Dorsolateral prefrontal cortex (tissue), 122 donors: ENCODE measurements at places on chromosomes 1 and 21.
A peak's percentile ranks its signal among the peaks of the same experiment; 100 is the strongest.

DNA sequence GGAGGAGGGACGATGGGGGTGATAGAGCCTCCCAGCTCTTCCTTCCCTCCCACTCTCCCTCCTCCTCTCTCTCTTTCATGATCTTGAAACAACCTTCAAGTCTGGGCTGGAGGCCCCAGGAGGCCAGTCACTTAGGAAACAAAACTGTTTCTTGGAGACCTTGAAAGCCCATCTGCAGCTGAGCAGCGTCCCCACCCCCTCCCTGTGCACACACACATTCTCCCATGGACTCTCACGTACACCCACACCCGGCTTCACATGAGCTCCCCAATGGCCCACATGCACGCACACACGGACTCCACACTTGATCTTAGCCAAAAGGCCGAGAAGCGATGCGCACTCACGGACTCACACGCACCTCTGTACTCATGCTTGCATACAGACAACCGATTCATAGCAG lies 3.2 kb upstream of the ATP1A2 start:
- DNase-seq: no peak

GRCh38 chr1:203173011-203173555 lies 2.5 kb downstream of the MYBPH start:
- no peak for DNase-seq

DNA sequence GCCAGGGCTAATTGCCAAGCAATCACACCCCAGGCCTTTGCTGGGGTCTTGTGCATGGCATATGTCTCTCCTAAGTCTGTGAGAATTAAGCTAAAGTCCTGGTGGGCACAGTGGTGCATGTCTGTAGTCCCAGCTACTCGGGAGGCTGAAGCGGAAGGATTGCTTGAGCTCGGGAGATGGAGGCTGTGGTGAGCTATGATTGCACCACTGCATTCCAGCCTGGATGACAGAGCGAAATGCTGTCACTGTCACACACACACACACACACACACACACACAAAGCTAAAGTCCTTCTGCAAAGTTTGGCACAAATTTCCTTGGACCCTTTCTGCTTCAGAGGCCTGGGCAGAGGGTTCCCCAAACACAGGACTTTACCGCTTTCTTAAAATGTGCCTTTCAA lies 31.3 kb upstream of the DNAJC11 start:
- no peak for DNase-seq

DNA sequence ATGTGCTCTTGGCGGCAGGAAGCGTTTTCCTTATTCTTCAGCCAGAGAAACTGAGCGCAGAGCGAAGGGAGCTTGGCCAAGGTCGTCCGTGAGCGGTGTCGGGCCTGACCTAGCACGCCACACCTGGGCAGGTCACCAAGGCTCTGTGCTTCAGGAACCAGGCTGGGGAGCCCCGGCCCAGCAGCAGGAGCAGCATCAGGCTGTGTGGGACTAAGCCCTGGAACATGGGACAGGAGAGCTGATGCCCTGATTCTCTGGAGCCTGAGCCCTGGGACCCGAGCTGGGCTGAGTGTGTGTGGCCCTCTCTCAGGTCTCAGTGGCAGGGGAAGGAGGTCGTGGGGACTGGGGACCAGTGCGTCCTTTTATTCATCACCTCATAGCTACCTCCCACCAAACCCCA lies 65.2 kb upstream of the ABCG1 start:
- DNase-seq: peak; percentile 25

GRCh38 chr1:12009318-12009947 lies 9.9 kb upstream of the MIIP start:
- DNase-seq: no peak

DNA sequence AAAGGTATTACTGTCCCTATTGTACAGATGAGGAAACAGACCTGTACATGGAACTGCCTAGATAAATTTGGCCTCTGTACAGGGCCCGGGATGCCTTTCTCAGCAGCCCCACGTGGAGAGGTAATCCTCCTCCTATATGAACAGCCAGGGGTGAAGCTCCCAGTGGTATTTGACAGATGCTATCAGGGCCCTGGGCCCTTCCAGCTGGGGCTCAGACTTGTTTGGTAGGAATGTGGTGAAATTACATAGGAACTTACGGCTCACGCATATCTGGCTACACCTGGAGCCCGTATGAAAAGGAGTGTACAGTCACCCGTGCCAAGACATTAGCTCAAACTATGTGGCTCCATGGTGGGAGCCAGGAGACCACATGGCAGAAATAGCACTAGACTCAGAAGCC lies 24.8 kb upstream of the TCEA3 start:
- no peak for DNase-seq

DNA sequence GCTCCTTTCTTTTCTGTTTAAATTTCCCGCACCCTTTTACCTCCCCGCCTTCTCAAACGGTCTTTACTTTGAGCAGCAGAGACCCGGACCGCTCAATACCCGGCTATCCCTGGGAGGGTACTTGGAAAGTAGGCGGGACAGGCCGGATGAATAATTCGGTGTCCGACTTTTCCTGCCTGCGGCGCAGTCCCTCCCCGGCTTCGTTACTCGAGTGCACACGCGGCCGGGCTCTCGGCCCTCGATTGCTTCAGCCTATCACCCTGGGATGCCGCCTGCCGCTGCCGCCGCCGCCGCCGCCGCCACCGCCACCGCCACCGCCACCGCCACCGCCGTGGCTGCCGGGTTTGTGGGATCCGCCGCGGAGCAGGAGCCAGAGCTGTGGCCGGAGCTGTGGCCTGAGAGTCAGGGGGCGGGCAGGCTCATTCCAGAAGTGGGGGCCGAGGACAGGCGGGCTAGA lies 382 bp upstream of the RASAL2 start:
- peak; percentile 93 for DNase-seq

DNA sequence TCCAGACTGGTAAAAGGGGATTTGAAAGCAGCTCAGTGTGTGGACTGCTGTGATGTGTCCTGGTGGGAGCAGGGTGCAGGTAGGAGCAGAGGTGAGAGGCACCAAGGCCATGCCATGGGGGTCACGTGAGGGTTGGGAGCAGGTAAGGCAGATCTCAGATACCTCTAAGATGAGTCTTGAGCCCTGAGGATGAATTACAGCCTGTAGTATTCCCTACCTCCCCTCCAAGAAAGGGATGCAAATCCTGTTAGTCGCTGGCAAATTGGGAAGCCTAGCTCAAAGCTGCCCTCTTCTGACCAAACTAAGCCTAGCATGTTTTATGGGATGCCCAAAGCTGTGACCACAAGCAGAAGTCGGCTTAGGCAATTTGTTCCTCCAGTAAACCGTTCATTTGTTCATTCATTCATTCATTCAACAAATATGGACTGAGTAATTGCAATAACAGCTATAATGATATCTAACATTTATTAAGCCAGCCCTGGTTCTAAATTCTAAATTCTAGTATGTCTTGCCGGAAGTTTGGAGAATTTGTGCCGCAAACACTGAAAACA lies 3.9 kb upstream of the NUAK2 start:
- peak; percentile 80 for DNase-seq

DNA sequence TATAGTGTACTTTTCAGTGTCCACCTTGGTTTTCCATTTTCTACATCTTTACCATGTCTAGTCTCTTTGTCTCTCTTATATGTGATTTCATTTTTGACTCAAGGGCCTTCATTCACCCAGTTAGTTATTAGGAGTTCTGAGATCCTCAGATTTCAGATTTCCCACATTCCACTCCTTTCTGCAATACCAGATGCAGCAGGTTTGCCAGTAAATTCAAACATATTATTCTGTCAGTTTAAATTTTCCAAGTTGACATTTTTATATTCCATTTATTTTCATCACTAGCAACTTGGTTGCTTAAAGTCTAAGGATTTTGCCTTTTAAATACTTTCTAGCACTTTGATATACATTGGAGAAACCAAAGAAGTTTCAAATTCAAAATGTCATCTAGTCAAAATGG lies 42.4 kb downstream of the ABL2 start:
- no peak for DNase-seq

DNA sequence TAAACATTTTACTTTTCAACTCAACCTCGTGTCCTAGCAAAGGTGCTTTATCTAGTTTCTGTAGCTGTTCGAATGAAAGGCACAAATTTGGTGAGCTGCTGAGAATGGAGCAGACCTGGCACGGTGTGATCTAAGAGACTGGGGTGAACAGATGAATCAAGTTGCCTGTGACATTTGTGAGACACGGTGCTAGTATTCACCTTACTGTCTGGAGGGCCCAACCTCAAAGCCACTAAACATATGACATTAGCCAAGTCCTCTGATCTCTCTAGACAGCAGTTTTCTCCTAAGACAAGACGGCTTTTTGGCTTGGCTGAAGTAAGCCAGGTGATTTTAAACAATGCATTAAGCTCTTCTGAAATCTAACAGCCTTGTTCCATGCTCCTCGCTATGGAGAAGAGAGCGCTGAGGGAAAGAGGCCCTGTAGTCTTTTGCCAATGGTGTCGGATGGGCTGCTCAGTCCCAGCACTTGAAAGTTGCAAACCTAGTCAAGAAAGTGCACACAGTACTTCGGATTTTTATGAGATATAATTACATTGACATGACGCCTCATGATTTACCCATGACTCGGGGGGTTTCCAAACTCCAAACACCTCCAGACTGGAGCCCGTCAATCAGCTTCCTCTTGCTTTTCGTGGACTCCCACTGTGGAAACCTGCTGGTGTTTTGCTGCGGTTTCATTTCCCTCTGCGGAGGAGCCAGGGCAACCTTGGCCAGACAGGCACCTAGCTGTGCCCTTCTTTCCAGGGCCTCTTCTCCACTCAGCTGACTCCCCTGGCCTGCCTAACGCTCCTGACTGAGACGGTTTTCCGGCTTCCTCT lies 794 bp upstream of the TOR3A start:
- no peak for DNase-seq

DNA sequence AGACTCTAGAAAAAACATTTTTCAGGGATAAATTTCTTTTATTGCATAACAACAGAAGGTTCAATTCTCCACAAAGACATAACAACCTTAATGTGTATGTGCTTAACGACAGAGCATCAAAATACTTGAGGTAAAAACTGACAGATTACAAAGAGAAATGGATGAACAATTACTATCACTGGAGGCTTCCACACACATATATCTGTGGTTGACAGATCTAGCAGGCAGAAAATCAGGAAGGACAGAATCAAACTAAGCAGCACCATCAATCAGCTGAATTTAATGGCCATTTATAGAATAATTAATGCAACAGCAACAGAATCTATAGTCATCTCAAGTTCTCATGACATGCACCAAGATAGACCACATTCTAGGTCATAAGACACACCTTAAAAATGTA lies 306.0 kb upstream of the GREM2 start:
- DNase-seq: no peak

GRCh38 chr1:55359611-55360010 lies 144.4 kb upstream of the USP24 start:
- no peak for DNase-seq

GRCh38 chr21:43325968-43326715 lies 100.8 kb downstream of the SIK1 start:
- DNase-seq: no peak

DNA sequence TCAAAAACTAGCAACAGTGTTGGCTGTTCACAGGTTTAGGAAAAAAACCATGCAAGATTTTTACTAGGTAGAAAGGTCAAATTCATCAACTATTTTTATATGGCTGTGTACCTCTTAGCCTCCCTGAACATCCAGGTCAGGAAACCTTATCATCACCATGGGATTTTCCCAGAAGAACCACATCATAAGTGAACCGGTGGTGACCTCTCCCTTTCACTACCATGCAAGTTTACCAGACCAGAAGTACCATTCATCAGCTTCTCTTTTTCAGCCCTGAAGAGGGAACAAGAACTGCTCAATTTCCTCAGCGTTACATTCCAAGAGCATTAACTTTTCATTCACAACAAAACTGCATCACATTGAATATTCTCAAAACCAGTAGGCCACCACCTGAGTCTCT lies 5.9 kb downstream of the SSBP3 start:
- no peak for DNase-seq

- DNase-seq: no peak
Observed at GRCh38 chr1:38585971-38586370, 273.6 kb downstream of the RRAGC start.

DNA sequence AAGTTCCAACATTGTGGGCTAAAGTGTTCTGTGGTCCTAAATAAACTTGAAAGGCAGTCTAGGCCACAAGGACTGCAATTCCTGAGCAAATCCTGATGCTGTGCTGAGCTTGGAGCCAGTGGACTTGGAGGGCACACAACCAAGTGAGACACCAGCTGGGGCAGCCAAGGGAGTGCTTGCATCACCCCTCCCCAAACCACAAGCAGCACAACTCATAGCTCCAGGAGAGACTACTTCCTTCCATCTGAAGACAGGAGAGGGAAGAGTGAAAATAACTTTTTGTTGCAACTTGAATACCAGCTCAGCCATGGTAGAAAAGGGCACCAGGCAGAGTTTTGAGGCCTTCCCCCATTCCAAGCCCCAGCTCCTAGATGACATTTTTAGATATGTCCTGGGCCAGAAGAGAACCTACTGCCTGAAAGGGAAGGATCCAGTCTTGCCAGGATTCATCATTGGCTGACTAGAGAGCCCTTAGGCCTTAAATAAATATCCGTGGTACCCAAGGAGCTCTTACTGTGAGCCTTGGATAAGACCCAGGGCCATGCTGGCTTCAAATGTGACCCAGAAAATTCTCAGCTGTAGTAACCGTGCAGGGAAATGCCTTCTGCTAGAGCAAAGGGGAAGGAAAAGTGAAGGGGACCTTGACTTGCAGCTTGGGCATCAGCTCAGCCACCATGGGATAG lies 35.4 kb upstream of the LRRC8B start:
- DNase-seq: no peak

DNA sequence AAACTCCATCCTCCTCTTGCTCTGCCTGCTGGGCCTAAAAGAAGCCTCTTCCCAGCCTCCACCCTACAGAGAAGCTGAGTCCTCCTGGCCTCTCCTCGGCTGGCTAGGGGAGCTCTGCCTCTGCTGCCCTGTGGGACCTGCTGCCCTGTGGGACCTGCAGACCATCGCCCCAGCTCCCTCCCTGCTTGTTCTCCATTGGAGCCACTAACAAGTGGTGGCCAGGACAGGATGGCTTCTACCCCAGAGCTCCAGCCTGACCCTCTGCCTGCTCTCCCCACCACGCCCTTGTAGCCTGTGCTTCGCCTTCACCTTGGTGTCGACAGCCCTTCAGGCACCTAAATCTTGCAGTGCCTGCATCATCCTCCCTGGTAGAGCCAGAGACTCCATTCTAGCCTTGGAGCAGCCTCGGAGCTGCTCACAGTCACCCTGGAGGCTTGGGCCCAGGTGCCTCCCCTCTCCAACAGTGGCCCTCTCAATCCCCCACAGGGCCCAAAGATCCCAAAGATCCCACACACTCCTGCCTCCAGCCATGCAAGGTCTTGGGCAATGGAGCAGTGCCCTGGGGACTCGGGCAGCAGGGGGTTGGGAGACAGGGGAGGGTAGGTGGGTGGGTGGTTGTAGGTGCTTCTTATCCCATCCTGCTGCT lies 3.0 kb downstream of the EPS8L3 start:
- DNase-seq: peak; percentile 3

GRCh38 chr1:227260433-227260832 lies 57.9 kb downstream of the CDC42BPA start:
- DNase-seq: no peak

DNA sequence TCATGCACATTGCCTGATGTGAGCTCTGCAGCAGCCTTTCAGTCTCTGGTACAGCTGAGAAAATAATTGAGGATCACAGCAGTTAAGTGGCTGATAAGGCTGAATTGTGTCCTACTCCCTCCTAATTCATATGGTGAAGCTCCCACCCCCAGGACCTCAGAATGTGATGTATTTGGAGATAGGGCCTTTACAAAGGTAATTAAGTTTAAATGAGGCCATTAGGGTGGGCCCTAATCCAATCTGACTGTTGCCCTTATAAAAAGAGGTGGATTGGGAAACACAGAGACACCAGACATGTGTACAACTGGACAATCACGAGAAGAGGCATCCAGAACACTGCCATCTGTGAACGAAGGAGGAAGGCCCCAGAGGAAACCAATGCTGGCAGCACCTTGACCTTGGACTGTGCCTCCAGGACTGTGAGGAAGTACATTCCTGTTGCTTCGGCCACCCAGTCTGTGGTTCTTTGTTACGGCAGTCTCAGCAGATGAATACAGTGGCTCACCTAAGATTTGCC lies 148.1 kb downstream of the TRABD2B start:
- DNase-seq: no peak
